ENCODE measurements at places on chromosomes 1 and 21. TPM values are rescaled to one million over a fixed set of nuclear protein-coding genes. Genes with fewer than 3 reads are reported as not detected.

The NPR1 gene
- not detected for total RNA-seq

The CD34 gene
- 0.05 TPM for total RNA-seq

DNA sequence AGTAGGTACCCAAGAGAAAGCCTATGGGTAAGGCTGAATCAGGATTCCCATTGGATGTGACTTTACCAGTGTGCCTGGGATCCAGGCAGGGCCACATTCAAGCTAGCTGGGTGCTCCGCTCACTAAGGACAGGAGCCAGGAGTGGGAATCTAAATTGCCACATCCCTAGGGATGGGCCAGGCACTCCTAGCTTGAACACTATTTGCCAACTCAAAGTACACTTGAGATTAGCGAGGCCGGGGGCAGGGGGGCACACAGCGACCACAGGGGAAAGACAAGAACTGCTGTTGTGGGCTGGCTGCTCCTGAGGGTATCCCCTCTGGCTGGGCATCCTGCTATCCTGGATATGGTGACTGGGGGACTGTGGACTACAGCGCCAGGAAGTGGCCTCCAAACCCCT is 4.3 kb downstream of the SLC45A3 start:
- peaks cover 11% of the 10 kb centered on the region for H3K27me3 ChIP-seq
- no peak overlapping the region for H3K4me3 ChIP-seq
- no peaks in the 10 kb centered on the region for H3K36me3 ChIP-seq
- peaks cover 21% of the 10 kb centered on the region for H3K4me1 ChIP-seq

DNA sequence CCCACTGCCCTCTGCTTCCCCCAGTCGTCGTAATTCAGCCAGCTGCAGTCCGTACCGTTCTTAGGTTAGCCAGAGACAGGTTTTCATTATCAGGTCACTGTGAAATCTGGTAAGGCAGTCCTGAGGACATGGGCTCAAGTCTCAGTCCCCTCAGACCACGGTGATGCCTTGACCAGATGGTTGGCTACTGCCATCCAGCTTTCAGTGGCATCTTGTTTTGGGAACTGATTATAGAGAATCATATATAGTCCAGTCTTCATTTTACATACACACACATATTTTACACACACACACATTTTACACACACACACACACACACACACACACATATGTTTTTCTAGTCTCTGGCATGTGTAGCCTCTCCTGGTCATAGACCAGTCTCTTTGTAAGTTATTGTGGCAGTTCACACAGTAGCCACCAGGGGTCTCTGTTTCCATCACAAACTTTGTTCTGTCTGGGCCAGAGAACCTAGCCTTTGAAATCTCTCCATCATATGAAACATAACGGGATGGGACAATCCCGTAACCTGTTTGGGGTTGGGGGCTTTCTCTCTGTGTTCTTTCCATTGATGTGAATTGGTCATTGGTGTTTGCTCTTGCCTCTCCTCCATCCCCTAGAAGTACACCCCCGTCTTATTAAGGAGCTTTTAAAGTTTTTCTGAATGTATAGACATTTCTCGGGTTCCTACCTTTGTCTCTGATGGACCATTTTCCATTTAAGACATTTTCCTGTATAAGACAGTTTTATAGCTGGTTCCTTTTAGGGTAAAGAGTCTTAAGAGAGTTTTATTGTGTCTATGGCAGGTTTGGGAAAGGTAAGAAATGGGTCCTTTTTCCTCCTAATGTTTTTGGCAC is 8.4 kb upstream of the IKBKE start:
- H3K4me3 ChIP-seq, result no peak overlapping the region
- DNase-seq, result peak; percentile 79
- peaks cover 49% of the 10 kb centered on the region for H3K4me1 ChIP-seq
- H3K36me3 ChIP-seq, result peaks cover 32% of the 10 kb centered on the region

DNA sequence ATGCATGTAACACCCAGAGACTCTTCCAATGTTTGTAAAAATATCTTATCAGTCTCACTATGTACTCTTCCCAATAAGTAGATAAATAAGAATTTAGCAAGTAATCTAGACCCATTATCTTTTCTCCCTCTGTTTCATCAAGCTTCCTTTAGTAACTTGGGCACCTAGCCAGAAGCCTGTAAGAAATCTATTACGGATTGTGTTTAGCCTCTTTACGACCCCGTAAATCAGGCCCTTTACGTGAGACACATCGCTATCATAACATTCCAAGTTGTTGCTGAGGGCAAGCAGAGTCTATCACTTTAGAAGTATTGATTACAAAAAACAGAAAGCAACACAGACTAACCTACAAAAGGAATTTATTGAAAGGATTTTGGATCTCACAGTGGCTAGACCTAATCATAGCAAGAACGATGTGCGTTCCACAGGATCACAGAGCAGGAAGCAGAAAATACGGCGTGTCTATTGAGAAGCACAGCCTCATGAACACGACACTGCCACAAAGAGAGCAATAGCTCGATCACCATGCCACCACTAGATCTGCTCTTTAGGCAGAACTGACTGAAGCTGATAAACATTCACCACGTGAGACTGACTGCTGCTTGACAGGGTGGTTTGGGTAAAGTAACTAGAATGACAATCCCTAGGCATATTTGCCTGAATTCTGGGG is 922.1 kb downstream of the AMY1C start:
- no peaks in the 10 kb centered on the region for H3K27me3 ChIP-seq
- H3K27ac ChIP-seq, result no peak overlapping the region
- no peaks in the 10 kb centered on the region for H3K36me3 ChIP-seq

Measured in activated CD4-positive, alpha-beta memory T cell treated with anti-CD3 and anti-CD28 coated beads, Interleukin-2, amount 10 ng/mL, durations not matched to agents 7 days and 5 days (primary cell).